Thoracic aorta (tissue), 2 donors: ENCODE measurements at places on chromosomes 1 and 21. TPM values are rescaled to one million over a fixed set of nuclear protein-coding genes. Genes with fewer than 3 reads are reported as not detected.

DNA sequence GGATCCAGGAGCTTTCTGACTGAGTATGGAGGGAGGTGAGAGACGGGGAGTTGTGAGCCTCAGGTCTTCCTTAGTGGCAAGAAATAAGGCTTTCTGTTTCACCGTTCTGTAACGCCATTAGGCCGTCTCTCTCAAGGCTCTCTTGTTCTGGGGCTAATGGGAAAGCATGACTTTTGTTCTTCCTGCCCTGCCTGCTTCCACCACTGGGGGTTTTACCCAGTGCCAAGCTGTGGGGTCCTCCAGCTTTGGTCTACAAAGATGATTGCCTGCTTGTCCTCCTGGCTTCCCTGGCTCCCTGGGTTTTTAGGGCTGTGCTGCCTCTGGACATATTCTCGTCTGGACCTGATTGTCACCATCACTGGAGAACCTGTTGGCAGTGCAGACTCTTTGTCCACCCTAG is 74.8 kb upstream of the TINAGL1 start:
- DNase-seq = no peak

DNA sequence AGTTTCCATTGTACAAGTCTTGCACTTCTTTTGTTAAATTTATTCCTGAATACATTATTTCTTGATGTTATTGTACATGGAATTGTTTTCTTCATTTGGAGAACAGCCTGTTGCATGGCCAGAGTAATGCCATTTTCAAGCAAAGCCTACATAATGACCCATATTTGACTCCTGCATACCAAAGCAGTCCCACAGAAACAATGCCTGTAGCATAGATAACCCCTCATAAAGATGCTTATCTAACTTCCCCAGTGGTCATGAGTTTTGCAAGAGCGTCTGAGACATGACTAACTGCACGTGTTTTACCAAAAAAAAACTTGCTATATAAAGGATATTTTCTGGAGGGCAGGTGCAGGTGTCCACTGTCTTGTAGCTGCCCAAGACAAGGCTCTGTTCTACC is 30.3 kb upstream of the RLF start:
- DNase-seq = no peak

GRCh38 chr1:94820936-94821335 is 779 bp downstream of the SLC44A3 start:
- no peak for DNase-seq

DNA sequence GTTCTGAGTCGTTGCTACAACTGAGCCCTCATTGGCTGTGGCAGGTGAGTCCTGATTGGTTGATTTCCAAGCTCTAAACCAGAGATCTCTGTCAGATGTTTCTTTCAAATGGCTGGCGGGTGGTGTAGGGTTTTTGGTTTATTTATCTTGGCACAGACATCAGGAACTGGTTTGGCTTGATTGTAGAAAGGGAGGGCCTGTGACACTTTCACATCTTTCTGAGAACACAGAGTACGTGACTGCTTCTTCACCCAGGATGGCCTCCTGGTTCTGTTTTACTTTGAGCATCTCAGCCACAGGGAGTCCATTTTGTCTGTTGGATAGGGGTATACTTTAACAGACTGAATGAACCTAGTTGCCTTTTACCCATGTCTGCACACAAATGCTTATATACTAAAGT is 89.4 kb upstream of the GPR52 start:
- no peak for DNase-seq

DNA sequence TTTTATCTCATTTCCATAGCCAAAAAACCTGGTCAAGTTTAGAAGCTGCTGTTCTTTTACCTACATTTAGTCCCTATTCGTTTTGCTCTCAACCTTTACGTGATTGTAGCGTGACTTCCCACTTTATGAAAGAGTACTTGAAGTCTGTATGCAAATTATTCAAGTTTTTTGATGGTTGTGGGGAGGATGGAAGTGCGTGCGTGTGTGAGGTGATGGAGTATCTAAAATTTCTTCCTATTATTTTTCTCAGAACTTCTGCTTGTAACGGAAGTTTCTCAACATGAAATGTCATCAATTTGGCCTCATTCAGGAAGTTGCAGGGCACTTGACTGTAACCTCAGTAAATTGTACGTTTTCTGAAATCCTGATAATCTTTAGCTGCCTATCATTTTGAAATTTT is 64.0 kb downstream of the SAMSN1 start:
- no peak for DNase-seq

GRCh38 chr1:198157241-198157846 is 546 bp downstream of the NEK7 start:
- peak; percentile 63 for DNase-seq

GRCh38 chr21:16363518-16363917 is 633.7 kb downstream of the USP25 start:
- no peak for DNase-seq

- no peak for DNase-seq
Measured at GRCh38 chr1:41611932-41612450, 127.5 kb upstream of the EDN2 start.

DNA sequence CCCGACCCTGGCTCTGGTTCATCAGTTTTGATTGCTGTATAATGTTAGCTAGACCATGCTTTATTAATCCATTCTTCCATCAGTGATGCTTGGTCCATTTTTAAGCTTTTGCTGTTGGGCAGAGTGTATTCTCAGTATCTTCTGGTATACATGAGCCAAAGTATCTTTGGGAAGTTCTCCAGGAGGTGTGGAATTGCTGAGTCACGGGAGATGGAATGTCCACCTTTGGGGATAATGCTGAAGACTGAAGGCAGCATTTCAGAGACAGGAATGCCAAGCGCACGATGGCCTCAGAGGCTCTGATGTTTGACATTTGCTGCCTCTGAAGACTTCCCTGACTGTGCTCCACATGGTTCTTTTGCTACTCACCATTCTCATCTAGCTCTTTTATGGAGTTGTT is 266.3 kb upstream of the KAZN start:
- DNase-seq = no peak

GRCh38 chr1:171313319-171313834 is 606 bp upstream of the FMO4 start:
- no peak for DNase-seq

- no peak for DNase-seq
Measured at GRCh38 chr1:59686170-59686569, 128.6 kb upstream of the HOOK1 start.

Gene ATF3
- 10.7 TPM for total RNA-seq

Gene TTLL10
- not detected for total RNA-seq

Gene BEST4
- total RNA-seq = 4.1 TPM

Gene ZFYVE9
- 29.6 TPM for total RNA-seq

Gene FCRL6
- not detected for total RNA-seq
